ENCODE measurements at places on chromosomes 6 and 20.

DNA sequence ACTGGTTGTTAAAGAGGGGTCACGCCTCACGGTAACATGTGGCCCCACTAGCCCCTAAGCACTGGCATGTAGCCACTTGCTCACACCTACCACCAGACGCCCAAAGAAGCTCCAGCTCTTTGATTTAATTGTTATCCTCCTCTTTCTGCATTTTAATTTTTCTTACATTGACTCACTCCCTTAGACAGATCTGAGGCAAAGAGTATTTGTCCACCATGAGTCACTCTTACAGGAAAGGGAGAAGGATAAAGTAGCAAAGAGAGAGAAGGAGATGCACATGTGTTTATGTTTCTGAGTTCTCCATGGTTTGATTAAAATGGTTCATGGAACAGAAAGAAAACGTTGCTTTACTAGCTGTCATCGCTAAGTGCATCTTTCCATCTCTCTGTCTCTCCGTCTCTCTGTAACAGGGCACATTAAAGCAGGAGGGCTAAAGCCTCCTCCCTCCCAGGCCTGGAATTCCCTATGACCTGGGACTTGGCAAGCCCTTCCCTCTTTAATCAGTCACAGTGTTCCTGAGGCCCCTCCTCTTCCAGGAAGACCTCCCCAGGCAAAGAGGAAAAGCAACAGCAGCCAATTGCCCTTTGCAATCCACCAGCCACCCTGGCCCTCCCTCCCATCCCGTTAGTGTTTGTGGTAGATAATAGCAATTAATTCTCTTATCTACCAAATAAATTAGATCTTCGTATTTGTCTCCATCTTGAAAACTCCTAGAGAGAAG is 112.8 kb upstream of the TSHZ2 start:
- DNase-seq, result no peak

GRCh38 chr6:144416773-144417172 is 131.6 kb downstream of the UTRN start:
- no peak for DNase-seq

DNA sequence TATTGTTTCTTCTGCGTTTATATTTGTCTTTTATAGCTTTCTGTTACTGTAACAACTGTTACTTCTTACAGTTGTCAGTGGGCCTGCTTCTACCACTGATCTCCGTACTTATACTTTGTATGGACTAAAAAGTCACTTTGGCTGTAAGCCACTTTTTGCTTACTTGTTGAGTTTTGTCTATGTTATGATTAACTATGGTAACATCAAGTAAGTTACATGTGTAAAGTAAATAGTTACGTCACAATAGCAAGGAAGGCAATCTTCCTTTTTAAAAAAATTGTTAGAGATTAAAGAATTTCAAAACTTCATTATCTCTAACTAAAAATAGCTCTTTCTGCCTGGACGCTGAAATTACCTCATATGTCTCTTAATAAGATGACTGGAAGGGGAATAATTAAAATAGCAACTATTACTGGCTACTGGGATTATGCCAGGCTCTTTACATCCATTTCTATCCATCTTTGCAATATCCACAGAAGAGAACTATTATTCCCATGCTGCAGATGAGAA is 10.9 kb downstream of the TFB1M start:
- no peak for DNase-seq

GRCh38 chr20:8946036-8946940 is 122.6 kb upstream of the PLCB4 start:
- no peak for DNase-seq

- DNase-seq, result no peak
Measured at GRCh38 chr20:59392736-59393135, 92.3 kb downstream of the EDN3 start.

GRCh38 chr6:74534465-74535211 is 671.2 kb downstream of the COL12A1 start:
- no peak for DNase-seq

DNA sequence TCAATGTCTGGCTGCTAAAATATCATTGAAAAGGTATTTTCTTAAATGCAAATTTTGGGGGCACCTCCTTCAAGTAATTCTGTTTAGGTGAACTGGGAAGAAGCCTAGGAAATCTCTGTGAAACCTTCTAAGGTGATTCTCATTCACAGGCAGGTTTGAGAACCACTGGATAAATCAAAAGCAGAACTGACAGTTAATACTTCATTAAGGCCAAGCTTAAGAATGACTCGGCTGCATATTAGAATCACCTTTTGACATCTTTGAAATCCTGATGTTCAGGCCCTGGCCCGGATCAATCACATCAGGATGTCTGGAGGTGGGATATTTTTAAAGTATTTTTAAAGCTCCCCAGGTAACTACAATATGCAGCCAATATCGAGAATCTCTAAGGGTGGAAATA is 50.6 kb downstream of the FKBP1C start:
- DNase-seq, result no peak

GRCh38 chr6:22357724-22358189 is 60.9 kb upstream of the PRL start:
- no peak for DNase-seq

DNA sequence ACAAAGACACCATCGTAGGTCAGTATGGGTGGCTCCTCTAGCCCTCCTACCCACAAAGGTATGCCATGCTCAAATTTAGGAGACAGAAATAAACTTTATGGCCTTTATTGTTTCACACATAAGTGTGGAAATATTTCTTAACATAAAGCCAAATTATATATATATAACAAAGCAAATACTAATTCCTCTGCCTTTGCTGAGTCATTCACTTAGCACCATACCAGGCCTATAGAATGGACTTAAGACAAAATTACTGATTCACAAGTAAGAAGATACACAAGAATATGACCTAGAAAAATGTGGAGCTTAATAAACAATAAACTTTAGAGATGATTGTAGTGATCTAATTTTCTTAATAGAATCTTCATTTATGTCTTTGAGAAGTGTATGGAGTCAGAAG is 5.2 kb downstream of the FRK start:
- no peak for DNase-seq

- DNase-seq, result no peak
Measured at GRCh38 chr20:750801-751200, 17.5 kb downstream of the SLC52A3 start.

DNA sequence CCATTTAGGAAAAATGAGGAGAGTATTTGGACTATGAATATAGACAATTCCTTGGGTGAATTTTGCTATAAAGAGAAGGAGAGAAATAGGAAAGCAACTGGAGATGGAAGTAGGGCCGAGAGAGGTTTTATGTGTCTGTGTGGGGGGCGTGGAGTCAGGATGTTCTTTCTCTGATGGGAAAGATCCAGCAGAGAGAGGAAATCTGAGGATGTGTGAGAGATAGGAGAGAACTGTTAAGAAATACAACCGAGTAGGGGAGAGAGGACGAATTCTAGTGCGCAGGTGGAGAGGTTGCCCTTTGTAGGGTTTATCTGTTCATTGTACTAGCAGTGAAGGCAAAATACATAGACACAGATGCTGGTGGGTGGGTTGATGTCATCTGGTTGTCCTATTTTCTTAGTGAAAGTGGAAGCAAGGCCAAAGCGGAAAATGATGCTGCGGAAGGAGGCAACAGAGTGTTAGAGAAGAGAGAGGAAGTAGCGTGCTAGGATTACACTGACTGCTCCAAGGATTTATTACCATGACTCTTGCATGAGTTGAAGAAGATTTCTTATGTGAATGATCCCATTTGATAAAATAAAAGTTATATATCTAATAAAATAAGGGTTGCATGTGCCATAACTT is 57.7 kb downstream of the CLVS2 start:
- DNase-seq, result no peak

- DNase-seq, result no peak
Measured at GRCh38 chr6:11683871-11684270, 94.7 kb downstream of the ADTRP start.

DNA sequence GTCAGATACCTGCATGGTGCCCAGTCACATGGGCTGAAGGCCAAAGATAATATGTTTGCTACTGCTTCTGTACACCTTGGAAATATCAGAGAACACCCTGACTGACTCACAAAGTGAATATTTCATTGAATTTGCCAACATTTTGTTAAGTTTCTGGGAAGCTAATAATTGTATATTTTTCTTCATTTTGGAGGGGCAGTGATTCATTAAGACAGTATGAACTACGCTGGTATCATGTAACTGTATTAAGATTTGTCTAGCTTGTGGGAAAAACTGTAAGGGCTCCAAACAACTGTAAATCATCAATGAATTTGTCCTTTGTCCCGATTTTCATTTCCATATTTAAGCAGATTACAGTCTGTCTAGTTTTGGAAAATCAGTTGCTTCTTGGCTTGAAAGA is 102.3 kb upstream of the CCN2 start:
- no peak for DNase-seq

GRCh38 chr20:62890444-62890843 is 28.8 kb upstream of the TCFL5 start:
- no peak for DNase-seq

DNA sequence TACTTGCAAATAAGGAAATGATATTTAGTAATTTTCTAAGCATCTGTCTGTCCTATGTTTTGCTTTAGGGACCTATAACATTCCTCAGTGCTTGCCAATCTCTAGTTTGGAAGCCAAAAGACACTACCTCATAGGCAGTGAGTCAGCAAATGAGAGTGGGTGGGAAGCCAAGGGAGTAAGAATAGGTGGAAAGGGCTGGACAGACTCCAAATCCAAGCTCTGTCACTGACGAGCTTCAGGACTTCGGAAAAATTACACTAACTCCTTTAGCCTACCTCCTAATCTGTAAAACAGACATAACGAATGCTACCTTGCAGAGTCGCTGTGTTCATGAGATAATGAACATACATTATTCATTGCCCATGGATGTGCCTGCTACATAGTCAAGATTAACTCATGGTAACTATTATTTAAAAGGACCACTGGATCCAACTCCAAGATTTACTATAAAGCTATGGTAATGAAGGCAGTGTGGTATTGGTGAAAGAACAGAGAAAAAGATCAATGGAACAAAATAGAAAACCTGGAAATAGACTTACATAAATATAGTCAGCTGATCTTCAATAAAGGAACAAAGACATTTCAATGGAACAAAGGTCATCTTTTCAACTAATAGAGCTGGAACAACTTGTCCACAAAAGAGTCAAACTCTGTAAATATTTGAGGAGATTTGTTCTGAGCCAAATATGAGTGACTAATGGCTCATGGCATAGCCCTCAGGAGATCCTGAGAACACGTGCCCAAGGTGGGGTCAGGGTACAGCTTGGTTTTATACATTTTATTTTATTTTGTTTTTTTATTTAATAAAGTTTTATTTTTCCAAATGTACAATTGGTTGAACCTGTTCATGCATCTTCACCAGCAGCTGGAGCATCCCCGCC is 64.1 kb downstream of the FAM50B start:
- DNase-seq, result no peak

DNA sequence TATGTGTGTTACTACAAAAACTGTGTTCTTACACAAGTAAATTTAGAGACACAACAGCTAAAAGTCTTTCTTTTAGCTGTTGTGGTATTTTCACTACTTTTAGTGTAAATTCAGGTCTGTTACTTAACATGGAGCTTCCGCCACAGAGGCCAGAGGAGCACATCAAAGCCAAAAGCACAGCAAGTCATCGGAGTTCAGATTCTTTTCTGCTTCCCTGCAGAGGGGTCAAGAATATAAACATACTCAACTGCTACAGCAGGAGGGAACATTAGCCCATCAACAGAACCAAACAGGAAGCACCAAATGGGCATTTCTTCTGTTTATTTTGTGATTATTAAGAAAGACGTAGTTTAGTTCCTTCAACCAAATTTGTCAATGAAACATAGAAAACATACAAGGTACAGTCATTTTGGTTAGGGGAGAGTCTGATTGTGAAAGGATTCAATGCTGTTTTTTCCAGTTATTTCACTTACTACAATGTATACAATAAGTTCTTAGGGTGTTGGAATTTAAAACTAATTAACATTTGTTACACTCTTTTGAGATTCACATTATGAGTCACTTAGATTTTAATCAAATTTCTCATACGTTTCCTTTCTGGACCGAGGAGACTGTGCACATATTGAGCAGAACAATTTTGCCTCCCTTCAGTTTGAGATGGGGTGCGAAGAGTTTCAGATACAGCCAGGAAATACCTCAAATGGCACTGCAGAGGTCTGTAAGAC is 42.8 kb upstream of the DSE start:
- no peak for DNase-seq

DNA sequence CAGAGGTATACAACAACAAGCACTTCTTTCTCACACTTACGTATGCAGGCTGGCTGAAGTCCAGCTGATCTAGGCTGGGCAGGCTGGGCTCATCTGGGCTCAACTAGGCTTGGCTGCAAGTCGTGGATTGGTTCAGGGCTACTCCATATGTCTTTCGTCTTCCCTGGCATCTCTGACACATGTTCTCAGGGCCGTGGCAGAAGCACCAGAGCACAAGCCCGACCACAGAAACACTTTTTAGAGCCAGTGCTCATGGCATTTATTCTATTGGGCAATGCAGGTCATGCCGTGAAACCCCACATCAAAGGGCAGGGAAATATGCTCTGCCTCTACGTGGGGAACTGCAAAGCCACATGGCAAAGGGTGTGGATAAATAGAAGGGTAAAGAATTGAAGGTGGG is 93.8 kb downstream of the RIN2 start:
- no peak for DNase-seq

GRCh38 chr6:36929152-36929551 is 25.4 kb upstream of the PI16 start:
- no peak for DNase-seq

DNA sequence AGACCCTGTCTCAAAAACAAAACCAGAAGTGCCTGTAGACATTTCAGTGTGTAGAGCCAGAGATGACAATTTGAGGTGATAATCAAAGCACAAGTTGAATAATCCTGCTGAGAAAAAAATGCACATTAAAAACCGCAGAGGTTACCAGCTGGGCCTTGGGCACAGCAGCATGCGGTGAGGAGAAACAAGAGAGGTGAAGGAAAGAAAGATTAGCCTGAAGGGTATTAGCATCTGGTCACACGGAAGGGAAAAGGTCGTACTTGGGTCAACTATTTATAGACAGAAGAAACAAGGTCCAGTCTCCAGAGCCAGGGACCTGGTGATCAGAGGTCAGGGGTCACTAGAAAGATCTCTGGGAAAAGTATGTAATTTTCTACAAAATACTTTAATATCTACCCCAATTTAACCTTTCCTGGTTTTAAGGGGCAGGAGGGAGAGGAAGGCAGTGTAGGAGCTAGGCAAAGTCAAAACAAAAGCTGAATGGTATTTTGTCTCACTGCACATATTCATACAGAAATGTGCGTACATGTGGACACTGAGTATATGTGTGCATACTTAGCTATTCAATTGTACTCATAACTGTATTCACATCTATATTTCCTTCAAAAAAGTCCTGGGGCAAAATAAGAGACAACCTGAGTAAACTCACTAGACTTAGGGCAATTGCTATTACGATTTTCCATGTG is 10.1 kb downstream of the MAP7 start:
- DNase-seq, result no peak

GRCh38 chr6:20866036-20866435 is 331.8 kb downstream of the CDKAL1 start:
- DNase-seq, result no peak

Measured in stimulated activated CD8-positive, alpha-beta memory T cell treated with anti-CD3 and anti-CD28 coated beads, Interleukin-7, amount 100 ng/mL, for 1 hour (primary cell).